Stimulated activated CD8-positive, alpha-beta memory T cell treated with anti-CD3 and anti-CD28 coated beads, Interleukin-4, amount 100 ng/mL, for 1 hour (primary cell): ENCODE measurements at places on chromosomes 1 and 21.

- DNase-seq, result no peak
These were observed 586.4 kb downstream of the DPYD start for GRCh38 chr1:97334454-97334853.

GRCh38 chr1:235649368-235650163, at the start of gene GNG4:
GNG4 (minus strand) TSS chr1:235649784; CDS start chr1:235583838, 65,946 bp downstream.
- DNase-seq, result no peak

DNA sequence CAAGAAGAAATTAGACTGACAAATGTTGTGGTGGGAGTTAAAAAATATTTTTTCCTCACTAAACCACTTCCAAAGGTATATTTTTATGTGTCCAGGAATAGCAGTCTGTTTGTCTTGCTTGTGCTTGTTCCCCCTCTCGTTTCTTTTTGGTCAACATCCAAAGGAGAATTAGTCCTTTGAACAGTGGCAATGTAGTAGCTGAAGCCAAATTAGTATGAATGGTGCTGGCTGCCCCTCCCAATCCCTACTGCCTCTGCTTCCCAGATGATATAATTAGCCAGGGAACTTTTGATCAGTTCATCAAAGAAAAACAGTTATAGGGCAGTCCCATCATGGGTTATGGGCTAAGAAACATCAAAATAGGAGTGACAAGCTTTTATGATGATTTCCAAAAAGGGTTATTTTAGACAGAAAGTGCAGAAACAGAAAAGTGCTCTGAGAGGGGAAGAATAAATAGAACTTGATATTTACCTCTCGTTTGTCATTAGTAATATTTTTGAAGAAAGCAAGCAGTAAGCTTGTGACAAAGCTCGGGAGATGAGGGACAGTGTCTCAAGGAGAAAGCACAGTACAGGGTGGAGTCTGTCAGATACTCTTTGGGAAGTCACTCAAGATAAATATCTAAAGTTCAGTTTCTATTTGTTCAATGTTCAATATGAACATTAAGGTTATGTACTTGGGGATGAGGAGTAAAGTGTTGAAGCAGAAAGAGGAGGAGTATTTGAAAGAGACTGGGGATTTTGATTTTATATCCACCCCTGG, 239.1 kb downstream of the HLX start:
- no peak for DNase-seq

DNA sequence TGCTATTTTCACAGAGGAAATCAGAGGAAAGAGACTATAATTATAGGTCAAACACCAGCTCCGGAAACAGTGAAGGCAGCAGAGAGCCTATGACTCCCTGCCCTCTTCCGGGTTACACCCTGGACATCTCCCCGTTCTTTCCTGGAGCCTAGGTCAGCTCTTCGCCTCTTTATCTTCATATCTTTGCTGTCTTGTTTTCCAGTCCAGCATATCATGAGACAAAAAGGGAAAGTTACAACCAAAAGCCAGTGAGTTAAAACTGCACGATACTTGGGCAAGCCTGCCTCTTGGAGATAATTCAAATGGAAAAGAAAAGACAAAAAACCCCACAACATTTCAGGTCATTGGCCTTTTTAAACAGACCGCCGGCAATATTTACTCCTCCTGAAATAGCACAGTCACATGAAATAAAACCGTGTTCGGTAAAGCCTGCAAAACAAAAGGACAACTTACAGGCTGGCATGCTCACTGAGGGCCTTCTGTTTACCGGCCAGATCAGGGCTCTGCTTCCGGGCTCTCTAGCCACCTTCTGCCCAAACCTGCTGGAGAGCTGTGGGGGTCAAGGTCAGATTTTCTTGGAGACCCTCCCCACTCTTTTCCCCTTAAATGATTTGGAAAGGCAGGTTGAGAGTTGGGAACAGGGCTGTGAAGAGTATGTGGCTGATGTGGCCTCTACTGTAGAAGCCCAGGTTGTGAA, 42.8 kb upstream of the PPP2R5A start:
- DNase-seq, result no peak

GRCh38 chr21:38843806-38844503, 38.2 kb downstream of the ETS2 start:
- DNase-seq, result no peak

DNA sequence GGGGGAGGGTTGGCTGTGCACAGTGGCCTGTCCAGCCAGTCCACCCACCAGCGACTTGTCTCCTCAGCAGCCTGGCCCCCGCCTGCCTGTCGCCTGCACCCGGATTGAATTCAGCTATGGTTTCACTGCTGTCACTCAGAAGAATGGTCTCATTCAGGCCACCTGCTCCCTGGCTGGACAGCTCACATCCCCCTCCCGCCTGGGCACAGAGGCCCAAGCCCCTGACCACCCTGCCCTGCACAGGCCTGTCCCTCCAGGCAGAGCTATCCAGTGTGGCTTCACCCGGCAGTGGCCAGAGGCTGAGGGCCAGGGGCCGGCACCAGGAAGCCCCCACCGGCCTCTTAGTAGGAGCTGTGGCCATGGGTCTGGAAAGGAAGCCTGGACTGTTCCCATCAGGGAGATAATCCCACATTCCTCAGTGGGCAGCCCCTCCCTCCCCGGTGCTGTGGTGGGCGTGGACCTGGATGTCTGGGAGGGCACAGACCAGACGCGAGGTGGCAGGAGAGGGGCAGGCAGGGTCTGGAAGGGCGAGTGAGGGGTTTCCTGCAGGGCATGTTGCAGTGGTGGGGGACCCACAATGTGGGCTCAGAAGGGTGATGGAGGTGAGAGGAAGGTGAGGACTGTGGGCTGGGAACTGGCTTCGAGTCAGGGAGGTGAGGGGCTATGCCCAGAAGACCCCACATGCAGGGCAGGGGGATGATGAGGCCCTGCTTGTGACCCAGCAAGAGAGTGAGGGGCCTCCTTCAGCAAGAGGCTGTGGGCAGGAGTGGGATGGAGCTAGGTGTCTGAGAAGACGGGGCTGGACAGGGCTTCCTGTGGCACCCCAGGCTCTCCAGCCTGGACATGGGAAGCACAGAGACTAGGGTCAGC, 30.4 kb downstream of the WNT9A start:
- no peak for DNase-seq

GRCh38 chr1:16307222-16307621, 45.1 kb downstream of the FBXO42 start:
- no peak for DNase-seq

DNA sequence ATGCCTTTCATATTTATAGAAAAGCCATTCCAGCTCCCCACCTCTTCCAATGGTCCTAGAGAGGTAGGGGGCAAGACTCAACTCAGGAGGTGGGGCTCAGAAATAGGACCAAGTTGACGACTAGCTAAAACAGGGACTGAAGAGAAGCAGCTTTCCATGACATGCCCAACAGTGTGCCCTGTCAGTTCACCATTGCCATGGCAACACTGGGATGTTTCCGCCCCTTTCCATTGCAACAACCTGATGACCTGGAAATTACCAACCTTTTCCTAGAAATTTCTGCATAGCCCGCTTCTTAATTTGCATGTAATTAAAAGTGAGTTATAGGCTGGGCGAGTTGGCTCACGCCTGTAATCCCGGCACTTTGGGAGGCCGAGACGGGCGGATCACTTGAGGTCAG, 22.4 kb upstream of the INTS3 start:
- no peak for DNase-seq

DNA sequence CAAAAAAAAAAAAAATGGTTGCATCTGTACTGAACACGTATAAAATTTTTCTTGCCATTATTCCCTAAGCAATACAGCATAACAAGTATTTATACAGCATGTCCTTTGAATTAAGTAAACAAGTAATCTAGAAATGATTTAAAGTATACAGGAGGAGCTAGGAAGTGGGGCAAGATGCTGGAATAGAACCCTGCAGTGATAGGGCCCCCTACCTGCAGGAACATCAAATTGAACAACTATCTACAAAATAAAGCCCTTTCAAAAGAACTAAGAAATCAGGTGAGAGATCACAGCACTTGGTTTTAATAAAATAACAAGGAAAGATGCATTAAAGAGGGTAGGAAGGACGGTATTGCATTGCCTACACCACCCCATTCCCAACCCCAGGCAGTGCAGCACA, 10.9 kb downstream of the TSHB start:
- no peak for DNase-seq

- no peak for DNase-seq
These were observed 24.2 kb upstream of the ITPKB start for GRCh38 chr1:226762988-226763904.

DNA sequence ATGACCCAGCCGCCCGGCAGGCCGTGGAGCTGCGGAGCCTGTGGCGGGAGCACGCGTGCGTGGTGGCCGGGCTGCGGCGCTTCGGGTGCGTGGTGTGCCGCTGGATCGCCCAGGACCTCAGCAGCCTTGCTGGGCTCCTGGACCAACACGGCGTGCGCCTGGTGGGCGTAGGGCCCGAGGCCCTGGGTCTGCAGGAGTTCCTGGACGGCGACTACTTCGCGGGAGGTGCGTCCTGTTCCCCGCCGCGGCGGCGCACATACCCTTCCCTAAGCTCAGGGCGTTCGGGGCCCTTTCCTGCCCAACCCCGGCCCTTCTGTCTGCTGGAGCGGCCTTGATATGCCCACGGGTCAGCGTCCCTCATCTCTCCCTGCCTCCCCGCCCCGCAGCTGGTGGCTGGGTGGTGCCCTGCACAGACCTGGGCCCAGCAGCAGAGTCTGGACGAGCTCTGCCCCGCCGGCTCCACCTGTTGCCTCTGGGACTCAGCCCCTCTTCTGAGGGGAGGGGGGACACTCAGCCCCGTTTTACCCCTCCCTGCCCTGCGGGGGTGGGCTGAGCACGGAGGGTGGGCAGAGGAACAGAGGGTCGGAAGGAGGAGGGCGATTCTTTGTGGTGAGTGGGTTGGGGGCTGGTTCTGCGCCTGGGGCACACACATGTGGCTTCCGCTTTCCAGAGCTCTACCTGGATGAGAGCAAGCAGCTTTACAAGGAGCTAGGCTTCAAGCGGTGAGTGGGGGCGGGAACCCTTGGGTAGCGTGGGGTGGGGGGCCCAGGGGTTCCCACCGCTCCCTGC, 688 bp downstream of the PRXL2B start:
- no peak for DNase-seq

DNA sequence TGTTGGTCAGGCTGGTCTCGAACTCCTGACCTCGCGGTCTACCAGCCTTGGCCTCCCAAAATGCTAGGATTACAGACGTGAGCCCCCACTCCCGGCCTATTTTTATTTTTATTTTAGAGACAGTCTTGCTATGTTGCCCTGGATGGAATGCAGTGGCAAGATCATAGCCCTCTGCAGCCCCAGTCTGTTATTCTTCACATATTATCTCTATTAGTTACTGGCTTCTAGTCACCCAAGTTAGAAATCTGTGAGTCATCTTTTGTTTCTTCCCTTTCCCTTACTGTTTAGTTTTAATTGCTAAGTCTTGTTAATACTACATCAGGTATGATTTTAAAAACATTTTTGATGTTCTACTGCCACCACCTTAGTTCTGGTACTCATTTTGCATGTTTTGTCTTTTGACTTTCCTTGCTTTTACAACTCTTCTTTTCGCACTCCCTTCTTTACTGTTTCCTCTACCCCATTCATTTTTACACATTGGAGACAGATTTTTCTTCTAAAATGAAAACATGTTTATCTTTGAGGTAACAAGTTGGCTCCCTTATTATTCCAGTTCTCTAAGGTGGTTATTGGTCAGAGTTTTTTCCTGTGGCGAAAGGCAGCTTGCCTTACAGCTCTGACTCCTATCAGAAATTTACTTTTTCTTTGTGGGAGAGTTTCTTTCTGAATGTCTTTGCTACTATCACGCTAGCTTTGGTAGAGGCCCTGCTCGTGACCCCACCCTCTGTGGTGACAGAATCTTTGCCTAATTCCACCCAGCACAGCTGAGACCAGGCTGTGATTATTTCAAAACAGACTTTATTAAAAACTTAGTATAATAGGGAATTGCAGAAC, 19.5 kb downstream of the ZMYM4 start:
- DNase-seq, result no peak

DNA sequence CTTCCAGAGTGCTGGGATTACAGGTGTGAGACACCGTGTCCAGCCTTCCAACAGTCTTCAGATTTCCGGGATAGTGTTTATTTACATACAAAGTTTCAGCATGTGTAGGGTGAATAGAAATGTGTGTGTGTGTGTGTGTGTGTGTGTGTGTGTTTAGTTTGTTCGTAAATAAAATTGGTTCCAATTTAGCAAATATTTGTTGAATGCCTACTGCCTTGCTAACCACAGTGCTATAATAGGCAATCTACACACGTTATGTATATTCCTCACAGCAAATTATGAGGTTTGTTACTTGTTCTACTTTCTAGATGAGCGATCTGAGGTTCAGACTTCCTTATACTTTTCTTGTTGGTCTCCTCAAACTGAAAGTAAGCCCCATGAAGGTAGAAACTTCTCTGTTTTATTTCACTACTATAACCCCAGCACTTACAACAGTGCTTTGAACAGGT, 32.8 kb upstream of the EPS15 start:
- DNase-seq, result no peak

GRCh38 chr1:84851839-84852238, 41.2 kb downstream of the LPAR3 start:
- no peak for DNase-seq

DNA sequence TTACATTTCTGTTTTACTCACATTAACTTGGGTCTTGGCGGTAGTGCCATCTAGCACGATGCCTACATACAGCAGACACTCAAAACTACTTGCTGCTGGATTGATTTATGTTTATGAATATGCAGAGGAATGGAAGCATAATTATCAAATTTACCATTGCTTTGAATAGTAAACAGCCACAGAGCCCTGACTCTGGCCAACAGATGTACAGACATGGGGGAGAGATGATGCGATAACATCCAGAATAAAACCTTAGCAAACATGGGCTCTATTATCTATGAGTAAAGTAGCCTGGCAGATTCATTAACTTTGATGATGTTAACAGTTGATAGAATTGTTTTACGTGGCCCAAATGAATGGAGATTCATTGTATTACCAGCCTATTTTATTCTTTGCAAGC, 42.8 kb downstream of the PTGFR start:
- DNase-seq, result no peak

DNA sequence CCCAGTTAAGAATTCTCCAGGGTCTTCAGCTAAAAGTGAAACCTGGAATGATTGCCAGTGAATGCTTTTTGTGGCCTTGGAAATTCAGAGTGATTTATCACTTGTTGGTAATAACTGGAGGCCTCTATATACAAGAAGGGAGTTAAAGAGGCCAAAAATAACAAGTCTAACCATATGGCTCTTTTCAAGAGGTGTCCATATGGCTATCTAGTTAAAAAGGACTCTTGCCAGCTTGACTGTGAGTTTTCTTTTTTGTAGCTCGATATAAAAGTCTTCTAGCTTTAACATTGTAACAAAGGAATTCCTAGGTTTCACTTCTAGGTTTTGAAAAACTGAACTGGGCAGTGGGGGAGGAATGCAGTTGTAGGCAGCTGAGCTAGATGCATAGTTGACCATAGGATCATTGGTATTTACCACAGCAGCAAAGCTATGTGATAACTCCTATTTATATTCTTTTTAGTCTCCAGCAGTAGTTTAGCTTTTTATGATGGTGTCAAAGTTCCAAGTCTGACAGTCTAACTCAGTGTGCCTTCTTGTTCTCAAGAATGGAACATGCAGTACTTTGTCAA, 44.4 kb downstream of the CACHD1 start:
- DNase-seq, result no peak

GRCh38 chr1:6911974-6912373, 126.7 kb downstream of the CAMTA1 start:
- DNase-seq, result no peak

GRCh38 chr1:61078618-61079295, 3.6 kb upstream of the NFIA start:
- DNase-seq, result no peak
